ENCODE measurements at places on chromosomes 2 and 18.

DNA sequence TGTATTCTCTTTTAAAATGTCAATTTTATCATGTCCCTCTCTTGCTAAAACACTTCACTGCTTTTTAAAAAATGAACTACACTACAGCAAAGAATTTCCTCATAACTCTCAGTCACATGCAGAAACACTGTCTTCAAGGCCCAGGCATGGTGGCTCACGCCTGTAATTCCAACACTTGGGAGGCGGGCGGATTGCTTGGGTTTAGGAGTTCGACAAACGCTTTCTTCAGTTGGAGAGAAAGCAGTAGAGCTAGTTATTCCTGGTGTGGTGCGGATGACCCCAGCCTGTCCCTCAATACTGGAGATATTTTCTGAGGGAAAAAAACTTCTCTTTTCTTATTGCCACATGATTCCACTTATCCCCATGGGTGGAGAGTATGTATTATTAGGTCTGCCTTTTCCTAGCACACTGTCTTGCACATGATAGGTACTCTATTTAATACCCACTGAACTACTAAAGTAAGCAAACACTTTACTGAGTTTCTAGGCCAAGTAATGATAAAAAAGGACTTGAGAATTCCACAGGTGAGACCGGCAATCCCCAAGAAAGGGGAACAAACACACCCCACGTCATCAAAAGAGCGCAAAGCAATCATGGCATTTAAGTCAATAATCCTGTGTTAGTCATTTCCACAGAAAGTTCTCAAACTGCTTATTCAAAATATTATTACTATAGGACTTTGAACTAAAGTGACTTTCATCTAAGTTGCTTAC is 77.1 kb downstream of the SPIRE1 start:
- no peak for DNase-seq

DNA sequence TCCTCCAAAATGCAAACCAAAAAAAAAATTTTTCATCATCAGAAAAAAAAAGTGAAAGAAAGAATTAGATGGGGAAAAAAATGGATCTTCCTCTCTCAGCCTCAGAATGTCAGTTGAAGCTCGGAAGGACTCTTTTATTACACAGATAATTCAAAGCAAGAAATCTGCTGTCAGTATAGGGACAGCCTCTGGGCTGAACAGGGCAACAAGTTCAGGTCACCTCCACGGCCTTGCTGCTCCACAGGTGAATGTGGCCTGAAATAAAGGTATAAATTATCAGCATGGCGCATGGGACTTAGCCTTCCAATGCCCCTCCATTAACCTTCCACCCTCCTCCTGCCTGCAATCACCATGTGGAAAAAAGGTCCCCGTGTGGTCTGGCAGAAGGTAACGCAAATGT is 316.8 kb upstream of the POU3F3 start:
- no peak for DNase-seq

- no peak for DNase-seq
These were observed 31.3 kb downstream of the AAK1 start for GRCh38 chr2:69612200-69612599.

GRCh38 chr2:5691985-5692529 is at the start of gene SOX11:
SOX11 (plus strand) TSS chr2:5692384; CDS start chr2:5692722, 338 bp downstream.
- peak; percentile 99 for DNase-seq

DNA sequence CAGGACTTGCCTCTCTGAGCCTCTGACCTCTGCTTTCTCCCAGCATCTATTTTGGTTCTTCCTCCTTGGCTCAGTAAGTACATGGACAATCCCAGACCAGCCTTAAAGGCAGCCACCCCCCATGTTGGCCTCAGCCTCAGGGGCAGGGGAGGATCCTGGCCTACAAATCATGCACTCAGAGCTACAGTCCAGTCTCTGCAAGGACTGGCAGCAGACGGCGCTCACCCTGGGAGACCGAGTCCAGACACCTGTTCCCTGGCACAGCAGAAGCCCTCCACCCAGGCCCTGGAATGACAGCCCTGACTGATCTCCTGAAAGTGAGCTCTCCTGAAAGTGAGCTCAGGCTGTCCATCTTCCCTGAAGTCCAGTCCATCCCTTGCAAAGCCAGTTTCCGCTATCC is 25.7 kb upstream of the PTPN4 start:
- DNase-seq: no peak

DNA sequence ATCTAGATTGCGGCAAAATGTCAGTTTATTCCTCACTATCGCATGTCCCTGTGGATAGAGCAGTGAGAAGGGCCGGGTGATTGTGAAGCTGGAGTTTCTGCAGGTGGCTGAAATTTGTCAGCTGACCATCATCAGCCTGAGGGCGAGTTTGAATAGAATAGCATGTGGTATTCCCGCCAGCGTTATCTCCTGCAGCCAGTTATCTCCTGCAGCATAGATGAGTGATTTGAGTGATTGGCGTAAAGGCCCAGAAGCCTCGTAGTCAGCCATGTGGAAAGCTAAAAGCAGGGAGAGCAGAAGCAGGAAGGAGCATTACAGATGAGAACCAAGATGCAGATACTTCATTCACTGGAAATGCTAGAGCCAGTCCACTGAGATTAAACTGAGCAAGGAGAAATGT is 65.5 kb downstream of the CABLES1 start:
- DNase-seq: no peak

All from NCI-H187 (cell line).